Stimulated activated CD4-positive, alpha-beta T cell treated with anti-CD3 and anti-CD28 coated beads, Interleukin-4, amount 100 ng/mL, for 24 hours (primary cell): ENCODE measurements at places on chromosomes 4 and X.

DNA sequence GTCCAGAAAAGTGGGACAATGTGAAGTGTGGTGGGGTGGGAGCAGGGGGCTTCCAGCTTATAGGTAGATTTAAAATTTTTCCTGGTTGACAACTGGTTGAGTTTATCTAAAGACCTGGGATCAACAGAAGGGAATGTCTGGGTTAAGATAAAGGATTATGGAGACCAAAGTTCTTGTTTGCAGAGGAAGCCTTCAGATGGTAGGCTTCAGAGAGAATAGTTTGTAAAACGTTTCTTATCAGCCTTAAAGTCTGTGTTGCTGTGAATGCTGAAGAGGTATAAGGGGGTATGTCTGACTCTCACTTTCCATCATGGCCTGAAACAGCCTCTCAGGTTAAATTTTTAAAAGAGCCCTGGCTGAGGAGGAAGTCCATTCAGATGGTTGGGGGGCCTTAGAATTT, 20.5 kb downstream of the MGST2 start:
- no peak for DNase-seq

GRCh38 chr4:177902386-177902785, 460.1 kb upstream of the AGA start:
- no peak for DNase-seq

- no peak for DNase-seq
Measured at GRCh38 chr4:28675582-28675981, 1814.9 kb downstream of the STIM2 start.

DNA sequence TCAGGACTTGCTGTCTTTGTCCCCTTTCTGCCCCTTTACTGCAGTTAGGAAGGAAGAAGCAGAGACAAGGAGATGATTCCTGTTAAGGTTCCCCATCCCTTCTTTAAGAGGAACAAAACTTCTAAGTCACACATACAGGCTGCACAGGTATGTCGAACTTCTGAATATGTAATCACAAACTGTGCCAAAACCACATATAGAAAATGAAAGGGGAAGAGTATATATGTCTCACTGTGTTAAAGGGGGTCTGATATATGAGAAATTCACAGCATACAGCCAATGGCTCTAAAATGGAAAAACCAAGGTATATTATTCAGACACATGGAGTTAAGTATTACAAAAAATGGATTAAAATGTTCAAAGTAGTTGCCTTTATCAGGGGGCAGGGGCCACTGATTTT, 11.7 kb downstream of the CFAP97 start:
- no peak for DNase-seq

DNA sequence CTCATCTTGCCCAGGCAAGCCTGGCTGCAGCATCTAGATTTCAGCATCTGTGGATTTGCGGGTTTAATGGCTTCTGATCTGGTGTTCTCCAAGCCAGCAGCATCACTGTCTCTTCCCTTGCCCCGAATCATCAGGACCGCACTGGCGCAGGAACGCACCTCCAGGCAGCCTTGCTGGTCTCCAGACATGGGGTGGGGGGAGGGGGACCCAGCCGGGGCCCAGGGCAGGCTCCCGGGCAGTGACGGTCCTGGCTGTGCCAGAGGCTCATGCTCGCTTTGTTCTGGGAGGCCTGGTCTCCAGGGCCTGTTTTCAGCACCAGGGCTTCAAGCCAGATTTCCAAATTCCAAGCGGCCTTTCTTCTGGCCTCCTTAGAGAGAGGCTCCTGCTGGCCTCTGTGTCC, 4.9 kb downstream of the CFAP99 start:
- DNase-seq: no peak

DNA sequence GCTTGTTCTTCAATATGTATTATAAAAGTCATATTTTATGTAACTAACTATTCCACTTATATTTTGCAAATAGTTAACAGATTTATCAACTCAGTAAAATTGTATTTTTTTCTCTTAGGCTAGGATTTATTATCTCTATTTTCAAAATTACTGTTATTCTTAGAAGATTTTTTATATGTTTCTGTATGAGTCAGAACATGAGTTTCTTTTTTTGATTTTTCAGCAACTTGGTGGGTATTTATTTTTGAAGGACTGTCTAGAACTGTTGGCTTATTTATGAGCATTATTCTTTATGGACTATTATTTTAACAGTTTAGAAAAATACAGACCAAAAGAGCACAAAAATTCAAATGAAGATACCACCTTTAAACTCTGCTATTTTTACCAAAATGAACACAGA, 6.8 kb downstream of the AIMP1 start:
- DNase-seq: no peak

DNA sequence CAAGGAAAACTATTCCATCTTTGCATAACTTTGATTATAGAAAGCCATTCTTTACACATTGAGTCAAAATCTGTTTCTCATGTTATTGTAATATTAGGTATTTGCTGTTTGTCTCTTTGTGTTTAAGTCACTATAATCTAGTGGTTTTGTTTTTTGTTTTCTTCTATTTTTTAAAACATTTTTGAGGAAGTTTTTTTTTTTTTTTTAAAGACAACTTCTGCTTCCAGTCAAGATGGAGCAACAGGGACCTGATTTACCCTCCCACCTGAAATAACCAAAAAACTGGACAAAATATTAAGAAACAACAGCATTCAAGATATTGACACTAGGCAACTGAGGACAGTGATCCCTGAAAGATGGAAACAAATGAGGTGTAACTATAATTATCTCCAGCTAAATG, 18.4 kb upstream of the NSUN7 start:
- DNase-seq: no peak

DNA sequence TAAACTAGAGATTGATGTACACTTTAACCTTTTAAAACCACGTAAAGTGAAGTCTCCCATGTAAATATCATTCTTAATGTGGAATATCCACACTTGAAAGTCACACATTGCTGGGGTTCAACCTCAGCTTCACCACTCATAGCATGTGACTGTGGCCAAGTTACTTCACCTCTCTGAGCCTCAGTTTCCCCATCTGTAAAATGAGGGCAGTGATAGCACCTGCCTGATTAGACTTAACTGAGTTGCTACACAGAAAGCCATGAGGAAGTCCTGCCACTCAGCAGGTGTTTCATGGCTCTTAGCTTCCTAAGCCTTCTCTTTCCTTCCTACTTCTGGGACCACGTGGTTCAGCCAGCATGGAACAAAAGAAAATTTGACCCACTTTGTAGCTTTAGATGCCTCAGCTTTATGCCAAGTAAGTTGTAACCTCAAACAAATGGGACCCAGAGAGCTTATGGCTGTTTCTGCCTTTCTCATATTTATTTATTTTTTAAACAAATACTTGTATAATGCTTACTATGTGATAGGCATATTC, 277.3 kb upstream of the KLF3 start:
- no peak for DNase-seq

DNA sequence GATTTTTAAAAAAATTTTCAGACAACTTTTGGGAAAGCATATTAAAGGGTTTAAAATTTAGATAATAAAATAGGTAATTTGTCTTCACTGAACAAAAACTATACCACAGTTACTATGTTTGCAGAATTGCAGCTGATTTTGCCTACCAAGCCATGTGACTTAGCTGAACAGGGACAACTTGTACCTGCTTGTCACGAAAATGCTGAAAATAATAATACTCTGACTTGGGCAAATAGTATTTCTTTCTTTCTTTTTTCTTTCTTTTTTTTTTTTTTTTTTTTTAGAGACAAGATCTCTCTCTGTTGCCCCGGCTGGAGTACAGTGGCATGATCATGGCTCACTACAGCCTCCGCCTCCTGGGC, 225.2 kb upstream of the PPP1R2C start:
- DNase-seq: no peak

GRCh38 chr4:6695660-6696610, 2.3 kb downstream of the S100P start:
- peak; percentile 50 for DNase-seq

GRCh38 chr4:175988511-175988910, 77.1 kb upstream of the WDR17 start:
- DNase-seq: no peak

- no peak for DNase-seq
Measured at GRCh38 chr4:54784161-54784671, 126.5 kb downstream of the KIT start.

- DNase-seq: peak; percentile 35
Measured at GRCh38 chrX:124086411-124086810, 124.9 kb downstream of the STAG2 start.

DNA sequence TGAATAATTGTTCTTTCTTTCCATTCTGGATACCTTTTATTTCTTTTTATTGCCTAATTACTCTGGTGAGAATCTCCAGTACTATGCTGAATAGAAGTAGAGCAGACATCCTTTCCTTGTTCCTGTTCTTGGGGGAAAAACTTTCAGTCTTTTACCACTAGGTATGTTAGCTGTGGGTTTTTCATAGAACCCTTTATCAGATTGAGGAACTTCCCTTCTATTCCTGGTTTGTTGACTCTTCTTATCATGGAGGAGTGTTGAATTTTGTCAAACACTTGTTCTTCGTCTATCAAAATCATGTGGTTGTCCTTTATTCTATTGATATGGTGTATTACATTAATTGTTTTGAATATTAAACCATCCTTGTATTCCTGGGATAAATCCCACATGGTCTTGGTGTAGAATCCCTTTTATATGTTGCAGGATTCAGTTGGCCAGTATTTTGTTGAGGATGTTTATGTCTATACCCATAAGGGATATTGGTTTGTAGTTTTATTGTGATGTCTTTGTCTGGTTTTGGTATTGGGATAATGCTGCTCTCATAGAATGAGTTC, 23.6 kb downstream of the SH3BP2 start:
- DNase-seq: no peak

DNA sequence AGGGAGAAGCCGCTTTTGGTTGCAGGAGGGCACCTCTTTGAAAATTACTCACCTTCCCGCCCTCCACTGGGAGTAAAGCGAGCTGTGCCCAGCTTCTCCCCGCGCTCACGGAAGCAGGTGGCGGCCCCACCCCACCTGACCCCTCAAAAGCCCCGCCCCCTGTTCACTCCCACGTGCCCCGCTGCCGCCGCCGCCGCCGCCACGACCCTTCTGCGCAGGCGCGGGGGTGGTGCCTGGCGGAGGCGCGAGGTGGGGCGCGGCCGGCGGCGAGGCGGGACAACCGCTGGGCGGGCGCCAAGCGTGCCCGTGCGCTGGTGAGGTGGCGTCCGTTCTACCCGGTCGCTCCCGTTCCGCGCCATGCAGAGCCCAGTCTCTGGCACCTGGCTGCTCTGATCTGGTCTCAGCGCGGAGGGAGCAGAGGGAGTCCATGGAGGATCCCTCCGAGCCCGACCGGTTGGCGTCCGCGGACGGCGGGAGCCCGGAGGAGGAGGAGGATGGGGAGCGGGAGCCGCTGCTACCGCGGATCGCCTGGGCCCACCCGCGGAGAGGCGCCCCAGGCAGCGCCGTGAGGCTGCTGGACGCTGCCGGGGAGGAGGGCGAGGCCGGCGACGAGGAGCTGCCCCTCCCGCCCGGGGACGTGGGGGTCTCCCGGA, at the start of gene PI4K2B:
Gene PI4K2B, plus strand, starts transcription at position 297 of the 653 bp plus-strand sequence. Its CDS starts 131 bp downstream, at position 428.
- peak; percentile 93 for DNase-seq

DNA sequence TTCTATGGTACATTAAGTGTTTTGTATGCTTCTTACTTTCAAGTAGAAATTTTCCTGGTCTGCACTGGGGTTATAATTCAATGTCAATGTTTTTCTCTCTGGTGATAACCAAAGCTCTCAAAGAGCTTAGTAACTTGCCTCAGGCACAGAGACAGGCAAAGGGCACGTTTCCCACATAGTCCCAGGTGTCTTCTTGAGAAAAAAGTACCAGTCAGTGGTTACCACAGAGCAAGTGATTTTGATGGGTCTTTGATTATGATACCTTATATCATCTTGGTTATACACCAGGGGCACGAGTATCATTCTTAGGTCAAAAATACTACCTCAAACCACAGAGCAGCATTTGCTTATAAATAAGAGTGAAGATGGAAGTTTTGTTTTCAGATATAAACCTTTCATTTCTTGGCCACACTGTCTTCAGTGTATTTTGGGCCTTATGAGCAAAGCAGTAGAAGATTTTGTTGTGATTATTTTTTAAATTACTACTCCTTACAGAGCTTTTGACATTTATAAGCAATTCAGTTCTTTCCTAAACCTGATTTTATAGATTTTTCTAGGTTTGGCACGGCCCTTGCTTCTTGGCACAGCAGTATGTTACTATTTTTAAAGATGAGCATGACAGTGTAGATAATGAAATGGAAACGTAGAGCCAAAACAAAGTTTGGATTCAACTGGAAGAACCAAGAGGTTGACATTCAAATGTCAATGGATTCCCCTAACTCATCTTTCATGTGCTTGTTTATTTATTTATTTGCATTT, 85.3 kb upstream of the TLL1 start:
- DNase-seq: no peak
